ENCODE measurements at places on chromosomes 2 and 18. TPM values are rescaled to one million over a fixed set of nuclear protein-coding genes. Genes with fewer than 3 reads are reported as not detected.

The IL1F10 gene
- total RNA-seq = not detected

The NFU1 gene
- total RNA-seq = 46.6 TPM

The CCDC178 gene
- not detected for total RNA-seq

The MDH1B gene
- 1.9 TPM for total RNA-seq

The FER1L5 gene
- 0.19 TPM for total RNA-seq

The SERPINB2 gene
- 0.60 TPM for total RNA-seq

The SANBR gene
- 13.7 TPM for total RNA-seq

The TSPYL6 gene
- total RNA-seq = not detected

The UGT1A6 gene
- total RNA-seq = not detected

The ALPG gene
- 0.27 TPM for total RNA-seq

The ALK gene
- 0.16 TPM for total RNA-seq

The SPC25 gene
- total RNA-seq = 0.60 TPM

The SERPINB11 gene
- not detected for total RNA-seq

The STEAP3 gene
- 38.8 TPM for total RNA-seq

All from astrocyte (in vitro differentiated cells and primary cell).